ENCODE measurements at places on chromosomes 16 and 17. TPM values are rescaled to one million over a fixed set of nuclear protein-coding genes. Genes with fewer than 3 reads are reported as not detected.
A peak's percentile ranks its signal among the peaks of the same experiment; 100 is the strongest.

The PSMD11 gene
- total RNA-seq, result 110 TPM

DNA sequence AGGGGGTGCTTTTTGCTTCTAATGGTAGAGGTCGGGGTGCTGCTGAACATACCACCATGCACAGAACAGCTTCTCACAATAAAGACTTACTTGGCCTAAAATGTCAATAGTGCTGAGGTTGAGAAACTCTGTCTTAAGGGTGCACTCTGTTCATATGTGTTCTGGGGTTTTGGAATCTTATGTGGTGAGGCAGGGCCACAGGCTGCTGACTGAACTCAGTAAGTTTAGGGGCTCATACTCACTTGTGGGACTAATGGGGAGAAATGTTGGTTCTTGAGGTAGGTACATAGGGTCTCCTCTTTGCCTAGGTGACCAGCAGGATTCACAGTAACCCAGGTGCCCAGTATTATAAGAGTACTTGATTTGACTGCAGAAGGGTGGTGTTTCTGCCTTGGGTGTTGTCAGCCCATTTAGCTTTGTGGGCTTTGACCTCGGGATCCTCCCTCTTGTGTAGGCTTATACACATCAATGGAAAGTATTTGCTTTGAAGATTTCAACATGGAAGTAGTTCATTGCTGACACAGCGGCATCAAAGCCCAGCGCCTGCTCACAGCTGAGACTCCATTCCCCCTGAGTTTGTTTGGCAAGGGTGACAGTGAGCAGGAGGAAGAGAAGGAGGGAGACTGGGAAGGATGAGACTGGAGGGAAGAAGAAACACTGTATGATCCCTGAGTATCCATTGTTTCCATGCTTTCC is 17.2 kb downstream of the SLC7A6 start:
- peaks cover 72% of the 10 kb centered on the region for H3K4me1 ChIP-seq
- H3K36me3 ChIP-seq, result peaks cover 63% of the 10 kb centered on the region
- no peaks in the 10 kb centered on the region for H3K27me3 ChIP-seq

GRCh38 chr16:53812914-53813313 is 109.0 kb downstream of the FTO start:
- H3K27me3 ChIP-seq, result no peaks in the 10 kb centered on the region
- H3K36me3 ChIP-seq, result peaks cover 21% of the 10 kb centered on the region
- H3K4me3 ChIP-seq, result no peak overlapping the region
- H3K4me1 ChIP-seq, result peaks cover 7% of the 10 kb centered on the region

GRCh38 chr17:80650751-80651518 is 106.3 kb downstream of the RPTOR start:
- peaks cover 59% of the 10 kb centered on the region for H3K4me1 ChIP-seq
- no peak overlapping the region for H3K27ac ChIP-seq
- no peak for DNase-seq
- no peak overlapping the region for H3K4me3 ChIP-seq

The STX4 gene
- total RNA-seq, result 70.0 TPM

DNA sequence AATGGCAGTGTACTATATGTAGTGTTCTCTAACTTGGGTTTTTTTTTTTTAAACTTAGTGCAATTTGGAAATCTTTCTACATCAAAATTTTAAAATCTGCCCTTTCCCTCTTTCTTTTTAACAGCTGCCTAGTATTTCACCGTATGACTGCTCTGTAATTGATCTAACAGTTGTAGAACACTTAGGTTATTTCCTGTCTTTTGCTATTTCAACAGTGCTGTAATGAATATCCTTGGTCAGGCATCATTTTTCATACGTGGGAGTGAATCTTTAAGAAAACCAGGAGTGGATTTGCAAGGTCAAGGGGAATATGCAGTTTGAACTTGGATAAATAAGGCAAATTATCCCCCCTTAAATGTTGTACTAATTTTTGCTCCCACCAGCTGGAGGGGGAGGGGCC is 3.8 kb downstream of the NLRC5 start:
- H3K4me1 ChIP-seq, result peaks cover 70% of the 10 kb centered on the region
- peak overlapping the region; percentile 40 for H3K4me3 ChIP-seq
- peaks cover 78% of the 10 kb centered on the region for H3K36me3 ChIP-seq
- DNase-seq, result no peak
- peak overlapping the region; percentile 70 for H3K27ac ChIP-seq

The MTHFSD gene
- total RNA-seq, result 22.2 TPM

The PPP1R1B gene
- total RNA-seq, result not detected

DNA sequence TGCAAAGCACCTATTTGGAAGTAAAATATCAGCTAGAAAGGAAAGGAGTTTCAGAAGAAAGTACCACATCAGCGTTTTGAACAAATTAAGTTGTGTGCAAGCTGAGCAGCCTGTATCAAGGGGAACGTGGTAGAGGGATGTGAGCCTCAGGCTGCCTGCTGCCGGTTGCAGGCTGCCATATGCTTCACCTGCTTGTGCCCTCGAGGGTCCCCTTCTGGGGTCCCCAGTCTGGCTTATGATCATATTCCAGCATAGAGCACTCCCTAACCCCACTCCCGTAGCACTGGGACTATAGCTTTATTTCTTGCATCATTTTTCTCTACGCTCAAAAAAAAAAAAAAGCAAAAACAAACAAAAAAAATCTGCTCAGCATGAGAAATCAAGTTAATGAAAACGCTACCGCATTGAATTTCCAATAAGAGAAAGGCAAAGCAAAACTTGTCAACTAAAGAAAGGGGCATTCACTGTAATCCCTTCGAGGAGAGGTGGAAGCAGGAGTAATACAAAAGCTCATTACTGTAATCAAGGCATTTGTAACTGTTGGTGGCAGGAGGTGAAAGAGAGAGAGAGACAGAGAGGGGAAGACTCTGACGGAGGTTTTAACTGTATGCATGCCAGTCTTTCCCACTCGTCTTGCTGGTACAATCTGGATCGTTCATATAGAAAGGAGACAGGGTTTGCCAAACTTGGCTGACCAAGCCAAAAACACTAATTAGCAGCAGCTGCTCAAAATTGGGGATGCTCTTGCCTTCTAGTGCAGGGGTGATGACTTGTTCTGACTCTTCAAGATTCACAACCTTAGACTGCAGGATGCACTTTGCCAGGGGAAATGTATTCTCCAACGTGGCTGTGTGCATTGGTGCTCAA is 258.2 kb upstream of the HSBP1 start:
- no peak overlapping the region for H3K27ac ChIP-seq
- H3K27me3 ChIP-seq, result no peaks in the 10 kb centered on the region
- DNase-seq, result no peak
- no peaks in the 10 kb centered on the region for H3K4me1 ChIP-seq
- H3K4me3 ChIP-seq, result no peak overlapping the region

The CACNA1H gene
- total RNA-seq, result 0.83 TPM

GRCh38 chr17:52378860-52379259 is 220.3 kb upstream of the CA10 start:
- H3K27ac ChIP-seq, result no peak overlapping the region
- H3K4me1 ChIP-seq, result no peaks in the 10 kb centered on the region
- no peak overlapping the region for H3K4me3 ChIP-seq

The MRPL27 gene
- total RNA-seq, result 56.5 TPM

GRCh38 chr17:5769593-5770354 is 185.5 kb upstream of the NLRP1 start:
- DNase-seq, result no peak
- H3K4me3 ChIP-seq, result no peak overlapping the region
- no peaks in the 10 kb centered on the region for H3K36me3 ChIP-seq
- no peak overlapping the region for H3K27ac ChIP-seq
- peaks cover 25% of the 10 kb centered on the region for H3K27me3 ChIP-seq

DNA sequence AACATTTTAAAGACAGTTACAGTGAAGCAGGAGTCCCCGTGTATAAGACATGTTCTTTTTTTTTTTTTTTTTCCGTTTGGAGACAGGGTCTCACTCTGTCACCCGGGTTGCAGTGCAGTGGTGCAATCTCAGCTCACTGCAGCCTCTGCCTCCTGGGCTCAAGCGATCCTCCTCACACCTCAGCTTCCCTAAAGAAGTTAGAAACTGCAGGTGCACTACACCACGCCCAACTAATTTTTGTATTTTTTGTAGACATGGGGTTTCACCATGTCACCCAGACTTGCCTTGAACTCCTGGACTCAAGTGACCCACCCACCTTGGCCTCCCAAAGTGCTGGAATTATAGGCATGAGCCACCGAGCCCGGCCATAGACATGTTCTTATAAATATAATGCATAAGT is 3.0 kb downstream of the EVI2B start:
- peak overlapping the region; percentile 85 for H3K27ac ChIP-seq
- peak overlapping the region; percentile 83 for H3K4me3 ChIP-seq
- peaks cover 55% of the 10 kb centered on the region for H3K4me1 ChIP-seq
- peaks cover 75% of the 10 kb centered on the region for H3K36me3 ChIP-seq
- H3K27me3 ChIP-seq, result no peaks in the 10 kb centered on the region

DNA sequence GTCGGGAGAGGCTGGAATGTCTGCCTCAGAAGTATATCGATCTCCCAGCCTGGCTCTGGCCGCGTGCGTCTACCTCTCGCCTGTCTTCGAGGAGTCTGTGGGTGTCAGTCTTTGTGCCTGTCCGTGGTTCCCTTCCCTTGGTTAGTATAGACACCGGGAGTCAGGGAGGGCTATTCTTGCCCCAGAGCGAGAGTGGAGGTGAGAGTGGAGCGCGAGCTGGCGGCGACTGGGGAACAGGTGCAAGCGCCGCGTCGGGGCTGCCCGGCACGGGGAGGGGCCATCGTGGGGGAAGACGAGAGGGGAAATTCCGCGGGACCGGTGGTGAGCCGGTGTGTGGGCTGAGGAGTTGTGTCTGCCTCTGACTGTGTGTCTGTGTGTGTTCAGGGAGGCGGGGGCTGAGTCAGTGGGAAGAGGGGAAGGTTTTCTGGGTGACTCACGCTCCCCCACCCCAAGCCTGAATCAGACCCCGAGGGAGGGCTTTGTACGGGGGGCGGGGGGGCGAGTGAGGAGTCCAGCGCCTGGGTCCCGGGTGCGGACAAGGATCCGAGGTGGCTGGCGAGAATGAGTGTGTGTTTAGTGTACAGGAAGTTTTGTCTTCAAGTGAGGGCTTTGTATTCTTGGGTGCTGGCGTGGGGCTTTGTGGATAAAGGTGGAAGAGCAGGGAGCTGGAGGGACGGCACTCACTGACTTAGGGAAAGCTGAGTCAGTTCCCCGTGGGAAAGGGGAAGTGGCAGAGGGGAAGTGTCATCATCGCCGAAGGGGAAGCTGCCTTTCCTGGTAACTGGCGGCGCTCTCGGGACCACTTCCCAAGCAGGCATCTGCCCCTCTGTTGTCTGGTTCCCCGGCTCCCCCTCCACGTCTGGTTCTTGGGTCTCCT is 8.6 kb downstream of the KDM6B start:
- DNase-seq, result peak; percentile 85
- peaks cover 15% of the 10 kb centered on the region for H3K36me3 ChIP-seq
- peak overlapping the region; percentile 97 for H3K27ac ChIP-seq
- H3K27me3 ChIP-seq, result no peaks in the 10 kb centered on the region
- H3K4me1 ChIP-seq, result peaks cover 47% of the 10 kb centered on the region

DNA sequence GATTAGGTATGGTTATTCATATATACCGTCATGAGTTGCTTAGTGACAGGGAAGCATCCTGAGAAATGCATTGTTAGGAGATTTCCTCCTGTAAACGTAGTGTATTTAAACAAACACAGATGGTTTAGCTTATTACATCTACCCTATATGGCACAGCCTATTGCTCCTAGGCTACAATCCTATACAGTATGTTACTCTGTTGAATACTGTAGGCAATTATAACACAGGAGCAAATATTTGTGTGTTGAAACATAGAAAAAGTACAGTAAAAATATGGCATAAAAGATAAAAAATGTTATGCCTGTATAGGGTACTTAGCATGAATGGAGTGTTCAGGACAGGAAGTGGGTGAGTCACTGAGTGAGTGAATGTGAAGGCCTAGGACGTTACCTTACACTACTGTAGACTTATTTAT is 157.7 kb downstream of the CDH11 start:
- H3K27me3 ChIP-seq, result no peaks in the 10 kb centered on the region
- no peaks in the 10 kb centered on the region for H3K4me1 ChIP-seq
- H3K4me3 ChIP-seq, result no peak overlapping the region
- H3K36me3 ChIP-seq, result no peaks in the 10 kb centered on the region

The ACE gene
- total RNA-seq, result 12.2 TPM

DNA sequence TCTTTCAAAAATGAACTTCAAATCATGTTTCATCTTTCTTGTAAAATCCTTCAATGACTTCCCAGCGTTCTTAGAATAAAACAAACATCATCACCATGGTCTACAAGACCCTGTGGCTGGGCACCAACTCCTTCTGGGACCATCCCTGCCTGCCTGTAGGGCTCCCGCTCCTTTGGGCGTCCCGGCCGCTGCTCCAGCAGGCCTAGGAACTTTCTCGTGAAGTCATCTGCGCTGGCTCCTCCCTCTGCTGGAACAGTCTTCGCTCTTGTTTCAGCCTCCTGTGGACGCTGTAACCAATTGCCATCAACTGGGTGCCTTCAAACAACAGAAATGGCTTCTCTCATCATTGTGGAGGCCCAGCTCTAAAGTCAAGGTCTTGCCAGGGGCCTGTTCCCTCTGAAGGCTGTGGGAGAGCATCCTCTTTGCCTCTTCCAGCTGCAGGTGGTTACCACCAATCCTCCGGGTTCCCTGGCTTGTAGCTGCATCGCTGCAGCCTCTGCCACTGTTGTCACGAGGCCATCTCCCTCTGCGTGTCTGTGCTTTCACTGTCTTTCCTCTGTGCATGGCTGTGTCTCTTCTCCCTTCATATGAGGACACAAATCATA is 185.5 kb upstream of the SDK2 start:
- DNase-seq, result no peak
- H3K4me1 ChIP-seq, result peaks cover 24% of the 10 kb centered on the region
- no peak overlapping the region for H3K4me3 ChIP-seq
- H3K27me3 ChIP-seq, result no peaks in the 10 kb centered on the region
- no peaks in the 10 kb centered on the region for H3K36me3 ChIP-seq
- H3K27ac ChIP-seq, result no peak overlapping the region

- H3K27ac ChIP-seq, result no peak overlapping the region
- peaks cover 40% of the 10 kb centered on the region for H3K36me3 ChIP-seq
- no peaks in the 10 kb centered on the region for H3K4me1 ChIP-seq
Measured at GRCh38 chr16:3520841-3521240, 20.0 kb downstream of the CLUAP1 start.

The LRRC37A gene
- 4.6 TPM for total RNA-seq

DNA sequence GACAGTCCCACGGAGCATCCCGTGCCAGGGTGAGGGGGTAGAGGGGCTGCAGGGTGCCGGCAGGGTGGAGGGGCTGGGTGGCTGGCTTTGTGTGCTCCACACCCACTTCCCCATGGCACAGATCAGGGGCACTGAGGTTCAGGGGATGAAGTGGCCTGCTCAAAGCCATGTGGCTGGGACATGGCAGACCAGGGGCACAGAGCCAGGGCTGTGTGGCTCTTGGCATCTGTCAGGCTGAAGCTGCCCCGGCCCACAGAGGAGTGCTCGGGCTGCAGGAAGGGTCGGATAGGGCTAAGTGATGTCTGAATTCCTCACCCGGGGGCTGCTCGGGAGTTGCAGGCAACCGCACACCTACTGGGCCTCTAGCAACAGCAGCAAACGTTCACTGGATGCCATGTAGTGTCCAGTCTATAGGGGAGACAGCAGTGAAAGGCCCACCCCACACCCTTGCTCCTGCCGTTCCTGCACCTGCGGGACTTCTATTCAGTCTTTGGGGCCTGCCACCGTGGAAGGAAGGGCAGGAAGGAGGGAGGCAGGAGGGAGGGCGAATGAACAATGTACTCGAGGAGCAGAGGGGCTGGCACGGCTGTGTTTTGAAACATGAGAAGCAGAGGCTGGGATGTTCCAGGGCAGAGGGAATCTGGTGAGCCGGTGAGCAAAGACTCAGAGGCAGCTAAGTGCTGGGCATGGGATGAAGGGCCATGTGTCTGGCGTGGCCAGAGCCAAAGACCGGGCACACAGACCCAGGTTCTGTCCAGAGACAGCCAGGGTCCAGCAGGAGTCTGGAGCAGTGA is 15.1 kb downstream of the SLC5A10 start:
- no peak overlapping the region for H3K27ac ChIP-seq
- no peaks in the 10 kb centered on the region for H3K36me3 ChIP-seq
- DNase-seq, result no peak

The PRRT2 gene
- total RNA-seq, result 0.91 TPM

- DNase-seq, result no peak
- H3K4me1 ChIP-seq, result peaks cover 6% of the 10 kb centered on the region
- no peaks in the 10 kb centered on the region for H3K36me3 ChIP-seq
- H3K4me3 ChIP-seq, result no peak overlapping the region
- H3K27me3 ChIP-seq, result peaks cover 29% of the 10 kb centered on the region
- no peak overlapping the region for H3K27ac ChIP-seq
Measured at GRCh38 chr16:85752511-85753420, 1.9 kb upstream of the C16orf74 start.
